ENCODE measurements at places on chromosomes 5 and 9. TPM values are rescaled to one million over a fixed set of nuclear protein-coding genes. Genes with fewer than 3 reads are reported as not detected.

Gene TMEM232
- not detected for total RNA-seq

Gene RC3H2
- 26.3 TPM for total RNA-seq

Gene SNX24
- 23.6 TPM for total RNA-seq

Gene PTGS1
- total RNA-seq: 2.3 TPM

Gene ENTREP1
- total RNA-seq: 0.86 TPM

Gene AQP7
- total RNA-seq: 0.33 TPM

Gene TMEM215
- total RNA-seq: not detected

Gene SV2C
- total RNA-seq: not detected
